ENCODE measurements at places on chromosomes 5 and 9.

DNA sequence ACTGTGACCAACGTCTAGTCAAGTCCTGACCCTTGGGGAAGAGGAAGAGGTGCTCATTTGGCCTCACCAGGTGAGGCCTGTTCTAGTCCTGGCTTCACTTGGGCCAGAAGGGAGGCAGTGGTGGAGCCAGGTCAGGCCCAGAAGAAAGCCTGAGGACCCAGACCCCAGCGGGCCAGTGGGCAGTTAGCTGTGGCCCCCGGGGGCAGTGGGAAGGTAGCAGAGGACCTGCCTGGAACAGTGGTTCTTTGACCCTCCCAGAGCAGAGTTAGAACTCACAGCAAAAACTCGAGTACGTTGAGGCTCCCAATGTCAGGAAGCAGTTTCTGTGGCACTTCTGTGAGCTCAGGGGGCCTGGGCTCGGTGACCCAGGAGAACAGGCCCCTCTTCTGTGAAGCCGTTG, 66.0 kb upstream of the GARNL3 start:
- DNase-seq: no peak

- DNase-seq: no peak
These were observed 52.1 kb downstream of the GRIA1 start for GRCh38 chr5:153542536-153542935.

- DNase-seq: no peak
These were observed 214.3 kb downstream of the ARHGAP26 start for GRCh38 chr5:142984525-142984924.

DNA sequence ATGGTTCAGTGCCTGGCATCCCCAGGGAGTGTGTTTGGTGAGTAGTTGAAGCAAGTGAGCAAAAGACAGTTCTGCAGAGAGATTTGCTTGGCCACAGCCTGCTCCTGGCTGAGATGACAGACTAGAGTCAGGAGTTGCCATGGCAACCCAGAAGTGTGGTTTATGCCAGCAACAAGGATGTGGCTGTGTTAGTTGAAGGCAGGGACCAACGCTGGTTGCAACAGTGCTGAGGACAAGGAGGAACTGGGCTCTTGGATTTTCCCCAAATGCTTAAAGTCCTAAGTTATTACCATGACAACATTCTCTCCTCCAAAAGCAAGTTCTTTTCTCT, 2.7 kb downstream of the NXNL2 start:
- no peak for DNase-seq

DNA sequence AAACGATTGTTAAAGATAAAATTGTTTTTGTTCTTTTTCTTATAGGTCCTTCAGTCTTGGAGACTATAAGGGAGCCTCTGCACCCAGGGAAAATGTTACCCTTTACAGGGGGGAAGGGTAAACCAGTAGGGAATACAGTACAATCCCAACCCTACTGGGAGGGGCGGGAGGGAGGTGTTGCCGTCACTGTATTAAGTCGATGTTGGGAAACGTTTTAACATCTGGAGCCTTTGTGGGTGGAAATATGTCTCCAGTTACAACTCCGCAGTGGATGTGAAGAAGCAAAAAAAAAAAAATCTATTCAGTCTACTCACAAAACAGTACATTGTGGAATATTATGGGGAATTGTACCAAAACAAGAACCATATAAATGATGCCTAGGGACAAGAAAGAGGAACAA, 47.2 kb upstream of the FCHO2 start:
- DNase-seq: no peak

- no peak for DNase-seq
These were observed 28.3 kb upstream of the TGFBR1 start for GRCh38 chr9:99076483-99077171.

GRCh38 chr5:163938595-163938994, 433.2 kb downstream of the MAT2B start:
- no peak for DNase-seq

DNA sequence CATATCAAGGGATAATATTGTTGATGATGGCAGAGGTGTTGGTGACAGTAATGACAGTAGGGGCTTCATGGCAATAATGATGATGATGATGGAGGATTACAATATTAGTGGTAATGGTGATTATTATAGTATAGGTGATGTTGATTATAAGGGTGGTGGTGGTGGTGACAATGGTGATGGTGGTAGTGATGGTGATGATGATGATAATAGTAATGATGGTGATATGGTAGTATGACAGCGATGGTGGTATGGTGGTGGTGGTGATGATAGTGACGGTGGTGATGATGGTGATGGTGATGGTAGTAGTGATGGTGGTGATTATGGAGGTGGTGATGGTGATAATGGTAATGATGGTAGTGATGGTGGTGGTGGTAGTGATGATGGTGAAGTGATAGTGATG, 13.6 kb downstream of the KCNIP1 start:
- no peak for DNase-seq

GRCh38 chr5:125295405-125295872, 549.0 kb upstream of the ZNF608 start:
- DNase-seq: peak; percentile 2
